ENCODE measurements at places on chromosomes 1 and 21.

DNA sequence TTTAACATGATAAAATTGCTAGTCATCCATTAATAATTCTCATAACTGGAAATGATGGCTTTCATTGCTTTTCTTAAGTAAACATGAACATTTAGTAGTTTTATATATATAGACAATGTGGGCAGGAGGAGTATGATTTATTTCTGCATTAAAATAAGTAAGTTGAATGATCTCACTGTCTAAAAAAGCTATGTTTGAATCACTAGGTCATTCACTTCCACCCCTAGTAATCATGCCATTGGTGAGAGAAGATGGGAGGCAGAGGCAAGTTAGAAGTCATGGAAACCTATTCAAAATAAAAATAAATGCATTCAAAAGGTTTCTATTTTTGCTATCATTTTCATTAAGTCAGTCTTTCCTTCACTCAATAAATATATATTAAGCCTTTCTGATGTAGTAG, 226.4 kb downstream of the DUSP10 start:
- DNase-seq, result no peak

GRCh38 chr1:185694081-185694480, 40.1 kb upstream of the HMCN1 start:
- DNase-seq, result no peak

DNA sequence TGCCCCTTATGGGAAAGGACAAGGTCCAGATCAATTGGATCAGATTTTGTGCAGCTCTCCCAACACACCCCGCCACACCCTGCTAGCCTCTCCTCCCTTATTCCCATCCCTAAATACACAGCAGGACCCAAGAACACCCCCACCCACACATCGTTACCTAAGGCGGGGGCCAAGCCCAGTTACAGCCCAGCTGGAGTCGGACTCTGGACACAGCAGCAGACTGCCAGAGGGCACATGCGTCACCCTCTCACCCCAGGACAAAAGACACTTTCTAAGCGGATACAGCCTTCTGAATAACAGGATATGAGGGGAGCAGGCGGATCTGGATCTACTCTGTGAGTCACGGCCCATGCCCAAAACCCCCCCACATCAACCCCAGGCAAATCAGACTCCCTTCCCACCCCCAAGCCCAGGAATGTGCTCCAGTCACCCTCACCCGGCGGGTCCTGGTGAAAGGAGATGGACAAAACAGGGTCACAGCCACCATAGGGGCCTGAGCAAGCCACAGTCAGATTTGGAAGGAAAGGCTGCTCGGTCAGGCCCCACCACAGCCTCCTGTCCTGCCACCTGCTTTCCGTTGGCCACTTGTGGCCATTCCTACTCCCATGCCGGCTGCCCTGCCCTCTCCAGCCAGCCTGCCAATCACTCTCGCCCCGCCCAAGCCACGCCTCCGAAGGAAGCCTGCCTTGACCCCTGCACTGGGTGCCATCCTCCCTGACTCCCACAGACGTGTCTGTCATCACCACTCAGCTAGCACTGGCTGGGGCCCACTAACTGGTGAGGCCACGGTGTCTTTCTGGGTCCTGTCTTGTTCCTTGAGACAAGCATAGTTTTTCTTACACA, 4.0 kb downstream of the S100A16 start:
- no peak for DNase-seq

DNA sequence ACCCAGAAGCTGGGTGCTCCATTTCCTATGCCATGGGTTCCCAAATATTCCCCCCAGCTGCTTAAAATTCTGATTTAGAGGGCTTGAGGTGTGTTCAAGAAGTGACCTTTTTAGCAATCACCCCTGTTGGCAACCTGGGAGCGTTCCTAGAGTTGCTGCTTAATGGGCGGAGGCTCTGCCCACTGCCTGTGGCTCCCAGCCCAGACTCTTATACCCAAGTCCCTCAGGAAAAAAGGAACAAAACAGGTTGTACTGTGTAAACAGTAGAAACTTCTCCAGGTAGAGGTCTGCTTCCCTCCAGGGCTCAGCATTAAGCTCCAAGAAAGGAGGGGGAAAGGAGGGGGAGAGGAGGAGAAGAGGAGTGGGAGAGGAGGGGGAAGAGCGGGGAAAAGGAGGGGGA, 14.6 kb upstream of the TENT5C start:
- DNase-seq, result no peak

GRCh38 chr1:86504137-86504479, 35.4 kb downstream of the CLCA1 start:
- no peak for DNase-seq

DNA sequence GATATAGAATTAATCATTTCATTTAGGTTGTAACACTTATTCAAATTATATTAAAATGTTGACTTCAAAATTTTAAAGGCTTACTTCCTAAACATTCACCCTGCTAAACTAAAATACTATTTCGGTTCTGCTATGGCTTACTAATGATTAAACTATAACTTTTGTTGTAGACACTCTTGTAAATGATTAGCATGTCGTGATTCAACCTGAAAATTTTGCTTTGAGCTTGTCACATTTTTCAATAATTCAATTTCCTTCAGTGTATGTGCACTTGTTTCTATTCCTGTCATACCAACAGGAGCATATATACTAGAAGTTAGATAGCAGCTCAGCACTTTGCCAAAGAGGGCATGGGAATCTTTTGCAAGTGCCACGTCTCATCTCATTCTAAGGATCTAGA, 1018.8 kb downstream of the AMY1C start:
- DNase-seq, result no peak

All from hypothalamus (tissue), 51 donors.